ENCODE measurements at places on chromosomes 16 and 17.

- no peak for DNase-seq
Measured at GRCh38 chr17:40886090-40886489, 1.0 kb upstream of the KRT20 start.

DNA sequence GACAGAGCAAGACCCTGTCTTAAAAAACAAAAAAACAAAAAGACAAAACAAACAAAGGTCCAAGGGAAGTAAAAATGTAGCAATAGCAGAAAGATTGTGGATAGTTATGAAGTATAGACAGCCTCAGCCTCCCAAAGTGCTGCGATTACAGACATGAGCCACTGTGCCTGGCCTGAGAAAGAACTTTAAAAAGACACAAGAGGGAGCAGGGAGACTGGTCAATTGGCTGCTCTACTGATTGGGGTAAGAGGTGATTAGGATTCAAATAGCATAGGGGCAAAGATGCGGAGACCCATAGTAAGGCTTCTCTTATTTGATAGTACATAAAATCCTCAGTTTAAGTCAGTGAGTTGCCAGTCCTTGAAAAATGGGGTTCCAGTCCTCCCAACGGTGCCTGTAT is 518.2 kb upstream of the GOT2 start:
- no peak for DNase-seq

GRCh38 chr16:61952841-61953240 is 83.4 kb downstream of the CDH8 start:
- DNase-seq: no peak

GRCh38 chr16:78794581-78795250 is 695.3 kb downstream of the WWOX start:
- no peak for DNase-seq

DNA sequence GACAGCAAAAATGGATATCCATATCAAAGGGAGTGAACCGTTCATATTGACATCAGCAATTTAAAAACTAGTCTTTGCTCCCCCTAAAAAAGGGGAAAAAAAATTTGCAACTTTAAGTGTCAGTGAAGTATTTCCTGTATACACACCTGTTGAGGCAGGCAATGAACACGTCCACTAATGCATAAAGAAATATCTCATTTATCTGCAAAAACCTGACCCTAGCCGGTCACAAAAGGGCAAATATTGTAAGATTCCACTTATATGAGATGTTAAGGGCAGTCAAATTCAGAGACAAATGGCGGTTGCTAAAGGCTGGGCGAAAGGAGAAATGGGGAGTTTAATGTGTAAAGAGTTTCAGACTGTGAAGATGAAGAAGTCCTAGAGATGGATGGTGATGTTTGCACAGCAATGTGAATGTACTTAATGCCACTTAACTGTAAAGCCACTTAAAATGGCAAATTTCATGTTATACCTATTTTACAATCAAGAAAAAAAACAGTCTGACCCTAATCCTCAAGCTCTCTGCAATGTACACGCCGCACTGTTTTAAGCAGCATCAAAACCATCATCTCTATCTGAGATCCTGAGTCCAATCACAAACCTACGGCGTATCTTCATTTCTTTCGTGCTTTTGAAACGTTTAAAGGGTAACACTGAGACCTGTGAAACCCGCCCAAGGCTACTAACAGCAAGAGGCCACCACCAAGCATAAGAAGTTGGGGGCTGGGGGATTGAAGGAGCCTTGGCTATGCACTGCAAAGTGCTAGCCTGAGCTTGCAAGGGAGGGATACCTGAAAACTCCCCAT is 1.1 kb downstream of the PARN start:
- peak; percentile 12 for DNase-seq

- no peak for DNase-seq
Measured at GRCh38 chr16:78894886-78895285, 705.7 kb downstream of the MAF start.

- no peak for DNase-seq
Measured at GRCh38 chr17:17827826-17828621, 8.8 kb downstream of the SREBF1 start.

- DNase-seq: peak; percentile 96
Measured at GRCh38 chr17:7281074-7281952, at the start of gene SLC2A4. Gene SLC2A4, plus strand, starts transcription at chr17:7281718. Its CDS starts 217 bp downstream, at chr17:7281935.

GRCh38 chr17:1147664-1148063 is 32.1 kb downstream of the ABR start:
- peak; percentile 62 for DNase-seq

DNA sequence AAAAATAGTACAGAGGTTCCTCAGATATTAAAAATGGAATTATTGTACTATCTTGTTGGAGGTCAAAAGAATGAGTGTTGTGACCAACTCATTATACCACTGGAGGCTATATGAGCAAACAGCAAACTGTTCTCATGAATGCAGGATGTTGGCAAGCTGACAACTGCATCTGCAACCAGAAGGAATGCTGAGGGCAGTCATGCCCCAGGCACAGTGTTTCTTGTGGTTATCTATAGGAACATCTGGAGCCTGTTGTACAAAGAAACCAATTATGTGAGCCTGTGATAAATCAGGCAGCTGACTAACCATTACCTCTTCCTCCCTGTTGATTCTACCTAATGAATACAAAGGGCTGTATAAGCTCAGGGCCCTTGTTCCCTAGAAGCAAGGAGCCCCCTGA is 2057.1 kb downstream of the TP53TG3F start:
- no peak for DNase-seq

GRCh38 chr16:56861092-56861610 is 3.9 kb upstream of the SLC12A3 start:
- no peak for DNase-seq

DNA sequence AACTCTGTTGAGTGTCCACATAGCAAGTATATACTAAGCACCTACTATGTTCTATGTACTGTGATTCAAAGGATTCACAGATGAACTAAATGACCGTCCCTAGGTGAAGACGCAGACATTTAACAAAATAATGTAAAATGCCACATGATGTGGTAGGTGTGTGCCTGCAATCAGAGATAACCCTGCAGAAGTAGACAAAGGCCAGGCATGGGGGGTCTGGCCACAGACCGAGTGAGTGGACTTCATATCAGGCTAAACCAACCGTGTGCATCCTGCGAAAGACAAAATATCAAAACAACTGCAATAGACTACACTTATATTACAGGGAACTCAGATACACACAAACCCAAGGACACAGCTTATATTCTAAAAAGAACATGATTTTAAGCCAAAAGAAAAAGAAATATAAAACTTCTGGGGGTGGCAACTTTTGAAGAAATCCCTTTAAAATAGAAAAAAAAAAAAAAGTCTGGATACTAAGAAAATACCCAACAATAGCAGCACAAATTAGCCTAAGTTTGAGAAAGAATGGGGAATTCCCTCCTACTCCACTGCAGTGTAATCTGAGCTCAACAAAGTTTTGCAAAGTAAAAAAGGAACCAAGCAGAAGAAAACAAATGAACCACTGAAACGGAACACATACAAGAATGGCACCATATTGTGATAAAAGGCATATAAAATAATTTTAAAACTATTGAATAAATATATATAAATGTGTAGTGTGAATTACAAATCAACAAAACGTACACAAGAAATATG is 12.3 kb downstream of the HSDL1 start:
- no peak for DNase-seq

- no peak for DNase-seq
Measured at GRCh38 chr16:26701243-26701886, 365.4 kb upstream of the C16orf82 start.

- no peak for DNase-seq
Measured at GRCh38 chr16:67246756-67247191, 507 bp downstream of the FHOD1 start.

DNA sequence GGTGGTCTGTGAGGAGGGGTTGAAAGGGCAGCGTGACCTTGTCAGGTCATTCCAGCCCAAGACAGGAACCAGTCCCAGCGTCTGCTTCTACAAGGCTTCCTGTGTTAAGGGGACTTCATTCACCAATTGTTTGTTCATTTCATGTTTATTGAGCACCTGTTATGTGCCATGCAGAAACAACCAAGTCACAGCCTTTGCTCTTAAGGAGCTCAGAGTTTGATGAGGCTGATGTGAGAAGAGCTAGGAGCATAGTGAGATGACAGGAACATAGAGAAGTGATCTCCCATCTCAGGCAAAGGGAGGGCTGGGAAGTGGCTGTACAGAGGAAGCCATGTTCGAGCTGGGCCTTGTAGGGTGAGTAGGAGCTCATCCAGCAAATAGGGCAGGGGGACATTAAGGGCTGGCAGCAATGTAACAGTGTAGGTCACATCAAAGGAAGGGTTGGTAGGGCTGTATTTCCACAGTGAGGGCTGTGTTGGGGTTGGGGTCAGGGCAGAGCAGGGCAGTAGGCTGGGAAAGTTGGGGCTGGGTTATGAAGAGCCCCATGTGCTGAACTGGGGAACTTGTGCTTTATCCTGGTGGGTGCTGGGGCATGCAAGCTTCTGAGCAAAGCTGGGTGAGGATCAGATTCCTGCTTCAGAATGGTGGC is 79.8 kb downstream of the ARHGAP23 start:
- peak; percentile 7 for DNase-seq

DNA sequence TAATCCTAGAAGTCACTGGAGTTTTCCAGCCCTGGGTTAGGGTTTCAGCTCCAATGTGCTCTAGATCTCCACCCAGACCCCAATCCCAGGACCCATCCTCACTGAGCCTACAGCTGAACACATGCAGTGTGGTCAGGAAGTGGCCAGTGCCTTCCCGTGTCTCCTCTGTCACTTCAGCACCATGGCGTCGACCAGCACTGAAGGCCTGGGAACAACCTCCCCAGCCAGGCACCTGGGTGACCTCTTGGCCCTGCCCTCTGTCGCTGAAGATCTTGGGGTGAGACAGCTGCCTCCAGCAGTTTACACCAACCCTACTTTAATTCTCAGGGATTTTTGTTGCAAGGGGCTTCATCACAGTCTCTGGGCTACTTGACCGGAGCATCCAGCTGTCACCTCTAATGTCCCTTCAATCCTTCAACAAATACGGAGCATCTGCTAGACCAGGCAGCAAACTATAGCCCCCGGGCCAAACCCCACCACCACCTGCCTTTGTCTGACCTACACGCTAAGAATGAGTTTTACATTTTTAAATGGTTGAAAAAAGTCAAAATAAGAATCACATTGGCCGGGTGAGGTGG is 18.0 kb upstream of the GSG1L start:
- no peak for DNase-seq

- no peak for DNase-seq
Measured at GRCh38 chr16:3036726-3037315, at the start of gene BICDL2. Gene BICDL2, minus strand, starts transcription at chr16:3036944. Its CDS starts 1,448 bp downstream, at chr16:3035496.

DNA sequence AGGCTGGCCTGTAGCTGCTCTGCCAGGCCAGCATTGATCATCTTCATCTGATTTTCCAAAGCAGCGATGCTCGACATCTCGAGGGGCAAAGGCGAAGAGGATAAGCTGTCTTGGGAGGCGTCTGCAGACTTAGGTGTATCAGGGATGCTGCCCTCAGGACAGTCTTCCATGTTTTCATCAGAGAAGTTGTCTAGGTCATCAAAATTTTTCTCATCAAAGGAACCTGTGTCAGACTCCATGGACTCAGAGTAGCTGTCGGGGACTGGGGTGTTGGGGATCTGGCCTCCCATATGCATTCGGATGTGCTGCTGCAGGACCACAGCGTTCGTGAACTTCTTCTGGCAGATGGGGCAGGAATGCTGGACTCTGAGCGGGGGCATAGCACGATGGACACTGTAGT is 11.5 kb downstream of the SALL1 start:
- no peak for DNase-seq

- no peak for DNase-seq
Measured at GRCh38 chr16:25118851-25119578, 7.5 kb downstream of the LCMT1 start.

DNA sequence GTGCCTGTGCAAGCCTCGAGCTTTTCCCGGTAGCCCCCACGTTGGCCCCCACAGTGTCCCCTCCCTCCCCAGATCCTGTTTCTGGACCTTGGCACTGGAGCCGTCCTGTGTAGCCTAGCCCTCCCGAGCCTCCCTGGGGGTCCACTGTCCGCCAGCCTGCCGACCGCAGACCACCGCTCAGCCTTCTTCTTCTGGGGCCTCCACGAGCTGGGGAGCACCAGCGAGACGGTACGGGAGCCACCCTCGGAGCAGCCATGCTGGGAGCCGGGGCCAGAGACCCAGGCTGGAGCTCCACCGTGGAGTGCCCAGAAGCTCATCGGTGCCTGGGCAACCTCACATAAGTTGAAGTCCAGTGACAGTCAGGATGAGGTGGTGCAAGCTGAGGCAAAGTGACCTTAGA is 11.8 kb downstream of the RGS11 start:
- no peak for DNase-seq

GRCh38 chr17:16519021-16519420 is 27.0 kb upstream of the LRRC75A start:
- DNase-seq: no peak

All from cardiac fibroblast (primary cell).